ENCODE measurements at places on chromosomes 7 and 10. TPM values are rescaled to one million over a fixed set of nuclear protein-coding genes. Genes with fewer than 3 reads are reported as not detected.

HOXA2 gene
- total RNA-seq: 1.0 TPM

AGMO gene
- total RNA-seq: 0.68 TPM

RGR gene
- not detected for total RNA-seq

PBLD gene
- 3.9 TPM for total RNA-seq

EXOSC1 gene
- 58.8 TPM for total RNA-seq

VSTM2A gene
- not detected for total RNA-seq

GRID2IP gene
- total RNA-seq: 0.01 TPM

UROS gene
- 60.7 TPM for total RNA-seq

AHR gene
- 15.4 TPM for total RNA-seq

VPS26A gene
- 51.6 TPM for total RNA-seq

CPED1 gene
- total RNA-seq: not detected

INTS15 gene
- 28.1 TPM for total RNA-seq

ASZ1 gene
- not detected for total RNA-seq

ADGRA1 gene
- 0.02 TPM for total RNA-seq

NPS gene
- not detected for total RNA-seq

PIK3AP1 gene
- total RNA-seq: 0.36 TPM

PNLIP gene
- not detected for total RNA-seq

HOXA1 gene
- 4.0 TPM for total RNA-seq

ADAM22 gene
- total RNA-seq: 0.14 TPM

SLC26A3 gene
- not detected for total RNA-seq

NME8 gene
- total RNA-seq: not detected

MYO1G gene
- 0.09 TPM for total RNA-seq

GNAI1 gene
- total RNA-seq: 41.7 TPM

PCLO gene
- 1.2 TPM for total RNA-seq

PRSS37 gene
- total RNA-seq: not detected

KCND2 gene
- total RNA-seq: not detected

PARD3 gene
- total RNA-seq: 75.1 TPM

TMEM176A gene
- total RNA-seq: 0.15 TPM

CRYGN gene
- not detected for total RNA-seq
